ENCODE measurements at places on chromosomes 13 and 19.

GRCh38 chr13:56317841-56318240 lies 822.9 kb upstream of the PRR20A start:
- no peak for DNase-seq

- DNase-seq, result no peak
Measured at GRCh38 chr13:78868991-78869390, 210.0 kb upstream of the OBI1 start.

GRCh38 chr13:91909617-91910016 lies 511.2 kb downstream of the GPC5 start:
- no peak for DNase-seq

- DNase-seq, result no peak
Measured at GRCh38 chr19:15251749-15252397, 19.6 kb upstream of the EPHX3 start.

DNA sequence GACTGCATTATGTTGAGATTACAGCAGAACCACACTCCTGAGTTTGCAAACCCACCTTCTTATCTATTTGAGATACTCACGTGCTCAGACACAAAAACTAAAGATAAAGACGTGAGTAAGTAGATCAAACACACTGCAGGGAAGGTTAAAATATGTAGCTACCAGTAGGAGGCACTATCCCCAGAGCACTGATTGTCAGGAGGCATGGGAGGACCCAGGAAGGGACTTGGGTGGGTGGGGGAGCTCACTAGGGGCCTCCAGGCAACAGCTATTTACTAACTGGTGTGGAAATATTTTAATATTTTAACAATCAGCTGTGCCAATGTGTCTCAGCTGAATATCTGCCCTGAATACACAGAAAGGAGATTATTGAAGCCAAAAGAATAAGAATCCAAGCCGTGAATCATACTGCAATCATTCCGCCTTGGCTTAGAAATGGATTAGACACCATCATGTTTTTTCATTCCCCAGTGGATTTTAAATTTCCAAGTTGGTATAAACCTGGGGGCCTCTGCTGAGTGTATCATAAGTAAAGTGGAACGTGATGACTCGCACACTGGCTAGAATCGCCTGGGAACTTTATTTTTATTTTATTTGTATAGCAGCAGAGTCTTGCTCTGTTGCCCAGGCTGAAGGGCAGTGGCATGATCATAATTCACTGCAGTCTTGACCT lies 73.2 kb upstream of the CACNA1A start:
- no peak for DNase-seq

GRCh38 chr13:49580980-49581680 lies 4.2 kb downstream of the RCBTB1 start:
- no peak for DNase-seq

- DNase-seq, result no peak
Measured at GRCh38 chr19:39264306-39265290, 3.6 kb upstream of the IFNL2 start.

DNA sequence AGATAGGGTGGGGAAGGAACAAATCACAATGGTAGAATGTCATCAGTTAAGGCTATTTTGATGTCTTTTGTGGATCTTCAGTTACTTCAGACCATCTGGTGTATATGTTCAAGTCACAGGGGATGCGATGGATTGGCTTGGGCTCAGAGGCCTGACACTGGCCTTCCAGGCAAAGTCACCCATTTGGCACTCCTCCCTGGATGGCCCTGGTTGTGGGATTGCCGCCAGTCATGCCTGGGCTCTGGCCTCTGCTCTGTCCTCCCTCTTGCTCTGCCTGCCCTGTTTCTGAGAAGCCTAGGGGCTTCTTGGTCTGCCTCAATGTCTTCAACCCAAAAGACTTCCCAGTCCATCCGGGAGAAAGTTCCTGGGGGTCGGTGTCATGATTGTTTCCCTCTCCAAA lies 50.2 kb downstream of the ZNF146 start:
- DNase-seq, result no peak

DNA sequence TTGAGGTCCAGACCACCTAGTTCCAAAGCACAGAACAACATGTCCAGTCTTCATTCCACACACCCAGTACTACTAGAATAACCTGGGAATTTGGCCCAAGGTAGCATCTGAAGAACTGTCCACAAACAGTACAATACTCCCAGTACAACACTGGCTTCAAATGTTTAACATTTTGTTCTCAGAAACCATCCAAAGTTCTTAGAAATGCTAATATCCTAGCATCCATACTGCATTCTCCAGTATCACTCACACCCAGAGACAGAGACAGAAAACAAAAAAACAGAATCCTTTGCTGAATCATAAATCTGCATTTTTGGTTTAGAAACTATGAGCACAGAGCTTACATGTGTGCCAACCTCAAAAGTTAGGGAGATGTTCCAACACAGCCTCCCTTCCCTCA lies 490.8 kb downstream of the FOXO1 start:
- no peak for DNase-seq

DNA sequence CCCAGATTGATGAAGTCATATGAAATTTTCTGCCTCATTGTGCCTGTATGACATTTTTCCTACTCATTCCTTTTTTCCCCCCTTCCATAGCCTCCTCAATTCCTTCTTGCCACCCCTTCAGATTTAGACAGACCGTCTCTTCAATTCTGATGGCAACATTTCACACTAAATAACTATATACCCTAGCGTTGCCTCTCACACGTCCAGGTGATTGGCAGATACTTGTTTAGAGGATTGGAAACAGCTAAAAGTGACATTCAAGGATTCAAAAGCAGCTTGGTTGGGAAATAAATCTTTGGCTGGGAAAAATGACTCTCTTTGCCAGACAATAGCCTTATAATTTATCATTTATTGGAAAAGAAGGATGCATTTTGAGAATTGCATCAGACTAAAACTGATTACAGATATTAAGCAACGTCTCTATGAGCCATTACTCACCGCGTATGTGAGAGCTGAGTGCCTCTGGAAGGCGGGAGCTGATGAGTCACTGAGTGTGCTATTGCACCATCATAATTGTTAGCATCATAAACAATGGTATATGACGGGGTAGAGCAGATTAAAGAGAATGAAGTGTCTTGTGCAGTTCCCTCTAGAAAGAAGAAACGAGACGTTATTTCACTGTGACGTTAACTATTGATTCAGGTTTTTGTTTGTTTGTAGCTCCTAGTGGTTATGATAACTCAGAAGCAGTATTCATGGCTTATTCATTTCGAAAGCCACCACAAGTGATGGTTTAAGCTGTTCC lies 61.1 kb upstream of the FAM216B start:
- no peak for DNase-seq

DNA sequence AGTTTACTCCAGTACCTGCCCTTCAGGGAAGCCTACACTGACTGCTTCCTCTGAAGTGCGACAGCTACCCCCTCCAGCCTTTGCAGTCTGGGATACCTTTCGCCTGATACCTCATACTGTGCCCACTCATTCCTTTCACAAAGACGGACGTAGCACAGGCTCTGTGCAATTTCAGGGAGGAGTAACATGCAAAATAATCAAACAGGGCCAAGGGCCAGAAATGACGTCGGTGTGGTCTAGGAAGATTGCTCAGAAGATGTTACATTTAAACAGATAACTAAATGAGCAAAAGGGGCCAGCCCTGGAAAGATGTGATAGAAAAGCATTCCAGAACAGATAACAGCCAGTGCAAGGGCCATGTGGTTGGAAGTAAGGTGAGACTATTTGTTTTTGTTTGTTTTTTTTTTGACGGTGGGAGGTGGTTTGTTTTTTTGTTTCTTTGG lies 6.6 kb upstream of the DDX39A start:
- no peak for DNase-seq

All from NCI-H2081 treated with DMSO at 0.1 percent for 48 hours (cell line).